ENCODE measurements at places on chromosomes 5 and 9.

DNA sequence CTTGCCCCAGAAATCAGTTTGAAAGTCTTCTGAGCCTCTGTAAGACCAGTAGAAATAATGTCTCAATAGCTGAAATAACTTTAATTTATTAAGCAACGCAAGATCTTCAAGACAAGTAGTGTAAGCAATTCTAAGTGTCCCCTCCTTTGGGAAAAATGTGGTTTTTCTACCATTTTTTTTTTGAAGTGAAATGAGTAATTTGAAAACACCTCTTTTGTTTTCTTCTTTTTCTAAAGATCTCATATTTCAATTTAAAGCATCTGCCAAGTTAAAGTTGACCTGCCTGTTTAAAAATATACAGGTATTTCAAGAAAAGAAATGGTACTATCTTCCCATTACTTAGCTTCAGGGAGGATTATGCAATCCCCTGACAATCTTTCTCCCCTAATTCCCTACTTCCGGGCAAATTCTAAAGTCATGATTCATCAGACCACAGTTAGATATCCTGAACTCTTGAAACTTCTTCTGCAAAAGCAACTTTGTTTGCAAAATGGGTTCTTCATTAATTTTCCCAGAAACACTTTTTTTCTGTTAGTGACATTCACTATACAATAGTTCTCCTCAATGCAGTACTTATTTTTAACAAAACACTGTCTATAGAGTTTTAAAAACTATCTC is 7.8 kb upstream of the ANXA1 start:
- no peak for DNase-seq

GRCh38 chr9:78383130-78383529 is 86.2 kb downstream of the PSAT1 start:
- no peak for DNase-seq

- DNase-seq, result no peak
Observed at GRCh38 chr5:181173027-181173419, 25.6 kb downstream of the OR2V2 start.

GRCh38 chr9:106799152-106799551 is 63.8 kb upstream of the ZNF462 start:
- DNase-seq, result no peak

DNA sequence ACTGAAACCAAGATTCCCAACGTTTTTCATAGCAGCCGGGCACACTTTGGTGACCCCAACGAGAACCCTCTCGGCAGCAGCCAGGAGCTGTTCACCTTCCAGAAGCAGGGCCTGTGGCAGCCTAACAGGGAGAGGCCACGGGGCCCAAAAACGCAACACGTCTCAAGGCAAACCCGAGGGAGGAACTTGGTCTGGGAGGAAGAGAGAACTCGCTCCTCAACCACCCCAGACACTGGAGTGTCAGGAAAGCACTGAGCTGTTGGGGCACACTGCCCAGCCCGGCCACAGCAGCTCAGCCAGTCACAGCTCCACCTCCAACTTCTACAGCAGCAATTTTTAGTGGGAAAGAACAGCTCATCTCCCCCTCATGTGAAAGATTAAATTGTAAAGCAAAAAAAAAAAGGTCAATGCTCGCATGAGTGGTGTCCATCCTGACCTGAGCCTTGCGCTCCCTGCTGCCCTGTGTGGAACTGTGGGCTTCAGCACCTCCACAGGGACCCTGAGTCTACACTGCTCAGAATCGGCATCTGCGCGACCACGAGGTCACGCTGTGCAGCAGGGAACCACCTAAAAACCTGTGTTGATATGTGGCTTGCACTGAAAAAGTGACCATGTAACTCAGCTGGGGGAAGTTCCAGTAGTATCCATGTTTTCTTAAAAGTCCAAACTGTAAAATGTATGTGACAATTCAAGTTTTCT is 55.0 kb downstream of the IPPK start:
- no peak for DNase-seq

- DNase-seq, result no peak
Observed at GRCh38 chr9:77514886-77515711, 133.0 kb downstream of the GNA14 start.

DNA sequence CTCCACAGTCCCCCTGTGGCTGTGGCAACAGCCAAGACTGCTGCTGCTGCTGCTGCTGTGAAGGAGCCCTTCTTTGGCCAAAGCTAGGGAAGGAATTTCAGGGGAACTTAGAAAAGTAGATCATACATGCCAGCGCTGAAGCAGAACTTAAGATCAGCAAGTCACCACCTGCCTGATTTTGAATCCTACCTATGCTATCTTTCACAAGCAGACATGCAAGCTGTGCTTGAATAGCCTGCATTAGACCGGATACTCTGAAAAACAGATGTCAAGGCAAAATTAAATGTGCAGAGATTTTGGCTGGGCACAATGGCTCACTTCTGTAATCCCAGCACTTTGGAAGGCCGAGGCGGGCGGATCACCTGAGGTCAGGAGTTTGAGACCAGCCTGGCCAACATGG is 99.3 kb upstream of the ZNF366 start:
- no peak for DNase-seq

DNA sequence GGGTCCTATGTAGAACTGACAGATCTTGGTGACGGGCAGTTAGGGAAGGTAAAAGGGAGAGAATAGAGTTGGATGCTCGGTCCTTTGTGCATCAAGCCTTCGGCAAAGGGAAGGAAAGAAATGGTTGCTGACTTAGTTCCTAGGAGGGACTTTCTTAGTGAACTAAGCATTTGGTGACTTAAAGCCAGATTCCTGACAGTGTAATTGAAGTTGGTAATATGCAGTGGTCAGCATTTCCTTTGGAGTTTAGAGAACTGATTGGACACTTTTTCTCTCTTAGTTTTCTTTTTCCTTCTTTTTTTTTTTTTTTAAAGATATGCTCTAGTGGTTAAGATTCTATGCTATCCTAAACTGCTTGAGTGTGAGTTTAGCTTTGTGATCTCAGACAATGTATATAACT is 2.3 kb downstream of the CLTA start:
- no peak for DNase-seq

DNA sequence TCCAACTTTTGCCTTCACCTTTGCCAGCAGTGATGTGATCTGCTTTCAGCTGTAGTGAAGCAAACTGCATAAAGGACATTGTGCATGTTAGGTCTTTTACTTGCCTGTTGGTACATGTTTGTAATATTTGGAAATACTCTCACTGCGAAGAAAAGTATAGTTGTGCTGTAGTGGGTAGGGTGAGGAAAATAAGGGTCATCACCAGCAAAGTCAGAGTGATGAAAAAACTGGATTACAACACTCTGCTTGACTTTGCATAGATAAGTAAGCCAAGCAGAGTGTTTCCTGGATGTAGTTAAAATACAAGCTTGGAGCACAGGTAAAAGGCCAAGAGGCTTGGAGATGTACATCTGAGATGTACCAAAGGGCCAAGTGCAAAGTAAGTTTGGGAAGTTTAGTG is 16.7 kb downstream of the TGFBR1 start:
- no peak for DNase-seq

- no peak for DNase-seq
Observed at GRCh38 chr9:68747043-68747533, 42.0 kb downstream of the PIP5K1B start.

- DNase-seq, result no peak
Observed at GRCh38 chr5:143041461-143041860, 271.3 kb downstream of the ARHGAP26 start.

DNA sequence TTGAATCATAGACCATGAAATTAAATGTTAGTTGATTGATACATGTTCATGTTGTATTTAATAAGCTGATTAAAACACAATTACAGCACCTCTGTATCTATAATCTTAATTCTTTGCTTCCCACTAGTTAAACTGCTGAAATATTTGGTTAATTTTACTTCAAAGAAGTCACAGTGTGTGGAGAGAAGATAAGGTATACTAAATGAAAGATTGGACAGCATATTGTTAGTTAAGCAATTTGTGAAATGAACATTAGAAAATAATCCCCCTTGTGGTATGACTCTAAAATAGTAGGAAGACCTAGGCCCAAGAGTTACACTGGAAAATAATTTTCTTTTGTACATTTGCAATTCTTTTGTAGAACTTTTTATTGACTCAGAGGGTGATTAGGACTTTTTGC is 30.3 kb downstream of the MAN2A1 start:
- no peak for DNase-seq

DNA sequence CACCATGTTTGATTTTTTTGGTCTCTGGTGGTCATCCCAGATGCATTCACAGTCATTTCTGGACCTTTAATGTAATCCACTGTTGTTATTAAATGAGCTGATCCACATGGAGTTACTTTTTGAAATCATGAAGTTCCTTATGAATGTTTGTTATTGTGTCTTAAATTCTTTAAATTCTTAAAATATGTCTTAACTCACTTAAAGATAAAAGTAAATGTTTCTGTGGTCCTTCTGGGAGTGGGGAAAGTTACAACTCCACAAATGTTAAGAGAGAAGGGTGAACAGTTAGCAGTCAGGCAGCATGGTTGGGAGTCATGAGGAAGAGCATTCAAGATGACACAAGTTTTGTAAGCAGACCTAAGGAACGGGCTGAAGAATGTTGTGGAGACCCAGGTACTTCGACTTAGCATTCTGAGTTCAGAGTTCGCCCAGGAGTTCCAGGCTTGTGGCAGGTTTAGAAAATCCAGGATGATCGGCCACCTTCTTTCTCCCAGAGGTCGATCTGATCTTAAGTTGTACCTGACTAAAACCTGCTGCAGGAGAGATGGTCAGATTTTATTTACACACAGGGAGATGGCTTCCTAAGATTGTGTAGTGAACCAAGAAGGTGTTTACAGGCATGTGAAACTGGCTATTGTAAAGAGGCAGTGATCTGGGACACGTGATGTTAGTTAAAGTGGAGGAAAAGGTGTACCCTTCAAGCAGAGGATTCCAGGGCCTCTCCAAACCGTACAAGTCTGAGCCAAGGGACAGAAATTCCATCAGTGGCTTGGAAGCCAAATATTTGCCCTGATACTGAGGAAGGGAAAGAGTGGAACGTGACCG is 17.2 kb downstream of the SLC1A1 start:
- no peak for DNase-seq

DNA sequence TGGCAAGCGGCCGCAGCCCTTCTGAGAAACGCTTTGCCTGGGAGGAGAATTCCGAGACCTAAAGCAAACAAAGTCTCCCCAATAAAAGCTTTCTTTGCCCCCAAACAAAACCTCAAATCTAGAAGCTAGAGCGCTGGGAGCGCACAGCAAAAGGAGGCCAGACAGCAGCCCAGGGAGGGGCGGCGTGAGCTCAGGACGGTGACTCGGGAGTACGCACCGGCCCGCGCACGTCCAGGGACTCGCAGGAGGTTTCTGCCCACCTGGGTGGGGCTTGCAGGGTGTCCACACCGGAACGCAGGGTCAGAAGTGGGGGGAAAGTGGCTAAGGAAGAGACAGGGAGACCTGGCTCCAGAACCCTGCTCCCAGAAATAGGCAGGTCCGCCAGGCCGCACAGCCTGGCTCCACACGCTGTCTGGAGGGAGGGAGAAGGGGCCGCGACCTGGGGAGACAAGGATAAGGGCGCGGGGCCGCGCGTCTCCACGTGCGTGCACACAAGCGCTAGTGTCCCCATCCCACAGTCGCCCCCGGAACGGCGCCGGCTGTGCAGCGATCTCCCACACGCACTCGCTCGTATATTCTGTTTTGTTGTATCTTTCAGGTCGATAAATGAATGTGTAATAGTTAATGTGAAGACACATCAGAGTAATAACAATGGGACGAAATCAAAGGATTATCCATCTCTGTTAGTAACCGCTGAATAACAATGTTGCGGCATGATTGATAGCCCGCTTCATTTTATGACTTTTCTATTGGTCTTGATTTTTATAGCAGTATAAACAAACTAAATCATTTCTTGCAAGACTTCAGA is 2.3 kb upstream of the OTP start:
- DNase-seq, result no peak
